ENCODE measurements at places on chromosomes 5 and 9.

DNA sequence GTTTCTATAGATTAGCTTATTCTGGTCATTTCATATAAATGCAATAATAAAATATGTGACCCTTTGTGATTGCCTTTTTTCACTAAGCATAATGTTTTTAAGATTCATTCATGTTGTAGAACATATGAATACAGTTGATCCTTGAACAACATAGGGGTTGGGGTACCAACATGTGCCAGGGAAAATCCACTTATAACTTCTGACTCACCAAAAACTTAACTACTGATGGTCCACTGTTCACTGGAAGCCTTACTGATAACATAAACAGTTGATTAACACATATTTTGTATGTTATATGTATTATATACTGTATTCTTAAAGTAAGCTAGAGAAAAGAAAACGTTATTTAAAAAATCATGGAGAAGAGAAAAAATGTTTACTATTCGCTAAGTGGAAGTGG is 12.1 kb downstream of the ARHGEF37 start:
- DNase-seq = no peak

DNA sequence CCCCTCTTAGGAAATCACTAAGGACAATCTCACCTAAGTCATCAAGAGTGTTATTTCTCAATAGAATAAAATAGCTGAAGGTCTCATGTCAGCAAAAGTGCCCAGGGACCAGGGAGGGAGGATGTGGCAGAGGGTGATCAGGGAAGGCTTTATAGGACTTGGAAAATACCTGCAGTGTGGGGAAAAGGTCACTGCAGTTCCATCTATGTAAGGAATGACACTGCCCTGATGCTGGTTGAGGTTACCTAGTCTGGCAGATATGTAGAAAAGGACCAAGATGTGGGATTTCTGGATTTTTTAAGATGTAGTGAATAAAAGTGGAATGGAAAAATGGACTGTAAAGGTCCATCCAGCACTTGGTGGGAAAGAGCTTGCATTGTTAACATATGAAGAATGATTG is 18.3 kb downstream of the PRDM9 start:
- no peak for DNase-seq

DNA sequence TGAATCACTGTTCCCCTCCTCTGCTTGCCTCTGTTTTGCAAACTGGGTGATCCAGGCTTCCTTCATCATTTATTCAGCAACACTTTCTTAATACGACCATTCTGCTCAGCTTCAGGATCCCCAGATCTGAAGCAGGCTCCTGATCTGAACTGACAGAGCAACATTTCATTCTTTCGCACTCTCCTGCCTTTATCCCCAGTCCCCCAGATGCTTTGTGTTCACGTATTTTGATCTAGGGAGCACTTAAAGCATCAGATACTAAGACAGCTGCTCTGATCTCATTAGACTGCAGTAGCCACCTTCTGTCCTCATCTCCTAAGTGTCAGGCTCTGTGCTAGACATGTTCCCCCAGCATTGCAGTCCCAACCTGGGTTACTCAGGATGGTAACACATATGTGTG is 158.0 kb downstream of the TRIO start:
- no peak for DNase-seq

GRCh38 chr5:103523319-103523718 is 39.3 kb downstream of the NUDT12 start:
- DNase-seq = no peak

GRCh38 chr5:126422994-126423788 is at the start of gene GRAMD2B:
Gene GRAMD2B, plus strand, starts transcription at chr5:126423409. Its CDS starts 198 bp downstream, at chr5:126423607.
- DNase-seq = no peak

All from glomerular endothelial cell (primary cell).